ENCODE measurements at places on chromosomes 5 and 9.

DNA sequence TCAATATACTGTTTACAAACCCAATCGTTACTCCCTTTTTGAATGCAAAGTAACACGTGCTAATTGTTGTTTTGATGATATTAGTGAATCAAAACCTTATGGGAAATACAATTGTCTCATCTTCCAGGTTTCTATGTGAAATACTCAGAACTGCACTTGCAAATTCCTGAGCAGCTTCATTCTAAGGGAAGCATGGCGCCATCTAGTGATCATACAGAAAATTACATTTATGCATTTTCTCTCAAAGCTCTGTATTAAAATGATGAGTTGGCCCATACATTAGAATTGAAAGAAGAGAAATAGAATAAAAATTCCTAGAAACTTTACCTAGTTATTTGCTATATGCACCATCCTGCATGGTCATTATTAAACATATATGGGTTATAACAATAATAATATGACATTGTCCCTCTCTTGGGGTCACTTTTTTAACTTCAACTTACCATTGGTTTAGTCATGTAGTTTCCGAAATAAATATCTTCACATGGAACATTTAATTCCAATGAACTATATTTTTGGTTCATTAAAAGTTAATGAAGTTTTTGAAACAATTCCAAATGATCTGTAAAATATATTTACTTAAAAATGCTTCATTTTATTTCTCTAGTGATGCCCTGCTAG lies 220.0 kb downstream of the PDE4D start:
- no peaks in the 10 kb centered on the region for H3K36me3 ChIP-seq
- no peaks in the 10 kb centered on the region for H3K27me3 ChIP-seq
- peak; percentile 18 for DNase-seq
- H3K4me3 ChIP-seq, result no peak overlapping the region

DNA sequence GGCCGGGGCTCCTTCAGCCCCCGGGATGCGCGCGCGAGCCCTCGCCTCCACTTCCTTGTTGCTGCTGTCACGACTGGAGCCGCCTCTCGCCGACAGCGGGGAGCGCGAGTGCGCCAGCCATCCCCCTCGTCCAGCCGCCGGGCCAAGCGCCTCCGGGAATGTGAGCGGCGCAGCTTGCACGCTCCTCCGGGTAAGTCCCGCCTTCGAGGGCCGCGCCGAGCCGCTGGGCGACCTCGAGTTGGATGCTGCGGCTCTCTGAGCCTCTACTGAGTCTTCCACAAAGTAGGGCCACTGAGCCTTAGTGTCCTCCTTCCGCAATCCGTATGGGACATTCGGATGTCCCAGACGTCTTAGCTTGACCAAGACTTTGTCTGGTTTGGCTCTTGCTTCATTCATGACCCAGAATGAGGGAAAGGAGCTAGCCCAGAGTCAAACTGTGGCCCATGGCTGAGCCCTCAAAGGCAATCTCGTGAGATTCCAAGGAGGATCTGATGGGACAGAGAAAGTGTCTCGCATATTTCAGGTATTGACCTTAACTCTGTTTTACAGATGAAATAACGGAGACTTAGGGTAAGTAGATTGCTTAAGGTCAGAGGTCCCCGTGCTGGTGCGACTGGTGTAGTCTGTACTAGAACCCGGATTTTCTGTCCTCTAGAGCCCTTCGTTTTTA lies 586 bp downstream of the HMGXB3 start:
- no peaks in the 10 kb centered on the region for H3K27me3 ChIP-seq
- H3K27ac ChIP-seq, result peak overlapping the region; percentile 88
- peak; percentile 21 for DNase-seq
- peaks cover 18% of the 10 kb centered on the region for H3K36me3 ChIP-seq

- no peaks in the 10 kb centered on the region for H3K27me3 ChIP-seq
- no peak overlapping the region for H3K4me3 ChIP-seq
- DNase-seq, result no peak
- no peaks in the 10 kb centered on the region for H3K4me1 ChIP-seq
Measured at GRCh38 chr5:40991168-40991980, 79.8 kb downstream of the MROH2B start.

- no peaks in the 10 kb centered on the region for H3K36me3 ChIP-seq
- no peaks in the 10 kb centered on the region for H3K27me3 ChIP-seq
- no peak overlapping the region for H3K4me3 ChIP-seq
- no peak overlapping the region for H3K27ac ChIP-seq
- DNase-seq, result no peak
Measured at GRCh38 chr5:108935611-108936010, 187.9 kb downstream of the FER start.

- no peak overlapping the region for H3K27ac ChIP-seq
- H3K36me3 ChIP-seq, result peaks cover 6% of the 10 kb centered on the region
- DNase-seq, result no peak
- H3K27me3 ChIP-seq, result no peaks in the 10 kb centered on the region
- peaks cover 16% of the 10 kb centered on the region for H3K4me1 ChIP-seq
Measured at GRCh38 chr5:96968074-96968473, 32.2 kb downstream of the LNPEP start.

- no peak for DNase-seq
- H3K27me3 ChIP-seq, result no peaks in the 10 kb centered on the region
- H3K4me3 ChIP-seq, result no peak overlapping the region
- H3K36me3 ChIP-seq, result no peaks in the 10 kb centered on the region
Measured at GRCh38 chr9:81676395-81676794, 13.0 kb downstream of the TLE1 start.

DNA sequence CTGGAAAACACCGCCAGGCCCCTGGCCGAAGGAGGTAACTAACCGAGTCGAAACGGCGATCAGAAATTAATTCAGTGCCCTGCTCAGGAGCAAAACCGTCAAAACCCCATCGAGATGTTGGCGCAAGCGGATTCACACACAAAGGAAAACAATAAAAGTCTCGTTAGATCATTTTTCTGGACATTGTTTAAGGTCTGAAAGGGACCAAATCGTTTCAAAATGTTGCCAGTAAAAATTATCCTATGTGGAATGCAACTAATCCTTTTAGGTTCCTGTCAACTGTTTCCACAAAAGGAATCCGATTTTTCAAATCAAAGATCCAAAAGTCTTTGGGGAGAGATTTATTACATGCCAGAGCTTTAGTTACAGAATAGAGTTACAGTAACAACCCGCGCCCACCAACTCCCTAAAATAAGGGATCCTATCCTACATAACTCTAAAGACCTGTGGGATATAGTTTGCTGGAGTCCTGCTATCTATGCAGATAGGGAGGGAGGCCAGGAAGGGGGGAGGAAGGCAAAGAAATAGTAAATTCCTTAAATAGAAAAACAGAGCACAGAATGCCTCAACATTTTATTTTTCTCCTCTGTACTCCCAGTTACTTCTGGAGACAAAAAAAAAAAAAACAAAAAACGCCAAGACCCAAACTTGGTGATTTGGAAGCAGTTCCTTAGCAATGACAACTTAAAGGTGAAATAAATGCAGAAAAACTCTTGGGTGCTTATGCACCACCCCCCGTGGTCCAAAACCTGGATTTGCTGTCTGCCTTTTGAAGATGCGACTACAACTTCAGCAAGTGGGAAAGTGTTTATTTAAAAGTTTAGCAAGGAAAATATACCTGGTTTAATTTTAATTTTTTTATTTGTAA lies 10.6 kb downstream of the FOXD1 start:
- no peaks in the 10 kb centered on the region for H3K36me3 ChIP-seq
- H3K4me1 ChIP-seq, result no peaks in the 10 kb centered on the region
- H3K27me3 ChIP-seq, result peaks cover 96% of the 10 kb centered on the region

- no peaks in the 10 kb centered on the region for H3K4me1 ChIP-seq
- H3K27me3 ChIP-seq, result no peaks in the 10 kb centered on the region
- H3K27ac ChIP-seq, result no peak overlapping the region
- DNase-seq, result no peak
- H3K36me3 ChIP-seq, result no peaks in the 10 kb centered on the region
Measured at GRCh38 chr5:133225671-133226152, 173.9 kb downstream of the HSPA4 start.
